NCI-H2107 (cell line): ENCODE measurements at places on chromosomes 5 and 9.

DNA sequence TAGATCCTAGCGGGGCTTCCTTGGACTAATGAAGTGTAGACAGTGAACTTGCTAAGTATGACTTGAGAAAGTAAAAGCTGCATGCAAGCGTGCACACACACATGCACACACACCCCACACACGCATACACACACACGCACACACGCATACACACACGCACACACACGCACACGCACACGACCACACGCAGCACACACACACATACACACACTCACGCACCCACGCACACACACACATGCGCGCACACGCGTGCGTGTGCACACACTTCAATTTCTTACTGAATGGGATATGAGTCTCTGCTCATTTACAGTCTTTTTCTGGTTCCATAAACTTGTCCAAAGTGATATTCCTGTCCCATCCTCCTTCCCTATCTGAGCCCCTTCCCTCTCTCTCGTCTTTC lies 41.2 kb downstream of the MSX2 start:
- no peak for DNase-seq

DNA sequence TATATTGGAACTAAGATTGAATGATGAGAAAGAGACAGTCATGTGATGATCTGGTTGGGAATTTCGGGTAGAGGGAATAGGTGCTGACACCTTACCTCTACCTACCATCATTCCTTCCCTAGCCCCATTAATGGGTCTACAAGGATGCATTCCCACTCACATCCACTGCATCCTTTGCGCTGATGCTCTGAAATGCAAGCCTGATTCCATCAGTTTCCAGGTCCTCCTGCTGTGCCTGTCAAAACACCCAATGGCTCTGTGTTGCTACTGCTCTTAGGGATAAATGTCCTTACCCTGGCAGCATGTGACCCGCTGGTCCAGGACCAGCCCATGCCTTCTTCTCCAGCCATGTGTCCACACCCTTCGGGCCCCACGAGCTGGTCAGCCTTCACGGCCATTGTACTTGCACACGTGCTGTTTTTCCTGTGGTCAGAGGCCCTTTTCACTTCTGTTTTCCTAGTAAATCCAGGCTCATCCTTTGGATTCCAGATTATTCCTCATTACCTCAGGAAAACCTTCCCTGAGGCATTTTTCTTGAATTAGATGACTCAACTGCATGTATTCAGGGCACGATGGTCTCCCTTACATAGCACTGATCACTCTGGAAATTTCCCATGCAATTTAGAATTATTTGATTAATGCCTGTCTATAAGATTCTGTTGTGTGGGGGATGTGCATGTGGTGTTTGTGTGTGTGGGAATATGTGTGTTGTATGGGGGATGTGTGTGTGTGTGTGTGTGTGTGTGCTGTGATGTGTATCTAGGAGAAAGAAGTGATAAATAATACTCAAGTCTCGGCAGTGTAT lies 185.0 kb downstream of the DIRAS2 start:
- no peak for DNase-seq

DNA sequence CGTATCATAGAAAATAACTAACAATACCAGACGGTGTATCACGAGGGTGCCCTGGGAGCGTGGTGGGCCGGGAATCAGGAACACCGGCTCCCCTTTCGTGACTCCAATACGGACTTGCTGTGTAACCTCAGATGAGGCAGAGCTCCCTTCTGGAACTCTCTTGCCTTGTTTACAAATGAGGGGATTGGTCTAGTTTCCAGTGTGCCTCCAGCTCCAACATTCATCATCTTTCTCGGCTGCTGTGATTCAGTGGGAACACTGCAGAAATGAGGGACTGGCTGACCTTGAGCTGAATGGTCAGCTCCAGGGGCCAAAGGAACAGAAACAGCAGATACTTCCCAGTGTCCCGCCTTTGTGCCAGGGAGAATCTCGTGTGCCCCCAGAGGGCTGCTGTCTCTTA lies 22.6 kb upstream of the TGFBI start:
- DNase-seq = no peak

- DNase-seq = no peak
These were observed 463.6 kb downstream of the TAF11L14 start for GRCh38 chr5:18097817-18098216.

DNA sequence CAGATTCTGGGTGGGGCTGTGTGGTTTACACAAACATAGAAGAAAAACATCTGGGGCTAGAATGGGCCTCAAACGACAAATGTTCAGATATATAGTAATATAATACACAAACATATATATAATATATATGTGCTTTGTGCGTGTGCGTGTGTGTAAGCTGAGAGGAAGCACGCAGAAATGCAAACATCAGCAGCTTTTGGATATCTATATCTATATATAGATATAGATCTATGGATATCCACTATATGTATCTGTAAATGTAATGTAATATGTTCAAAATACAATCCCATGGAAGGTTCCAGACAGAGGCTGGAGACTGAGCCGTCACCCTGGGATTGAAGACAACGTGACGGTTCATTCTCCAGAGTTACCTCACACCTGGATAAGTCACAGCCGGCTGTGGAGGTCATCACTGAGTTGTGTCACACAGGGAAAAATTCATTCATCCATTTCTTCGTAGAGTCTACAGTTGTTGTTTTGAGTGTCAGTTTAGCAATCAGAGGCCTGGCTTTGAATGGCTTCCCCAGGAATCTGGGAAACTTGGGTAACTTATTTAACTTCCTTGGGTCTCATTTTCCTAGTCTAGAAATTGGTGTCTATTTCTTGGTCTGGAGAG lies 123.0 kb upstream of the CPEB4 start:
- no peak for DNase-seq

DNA sequence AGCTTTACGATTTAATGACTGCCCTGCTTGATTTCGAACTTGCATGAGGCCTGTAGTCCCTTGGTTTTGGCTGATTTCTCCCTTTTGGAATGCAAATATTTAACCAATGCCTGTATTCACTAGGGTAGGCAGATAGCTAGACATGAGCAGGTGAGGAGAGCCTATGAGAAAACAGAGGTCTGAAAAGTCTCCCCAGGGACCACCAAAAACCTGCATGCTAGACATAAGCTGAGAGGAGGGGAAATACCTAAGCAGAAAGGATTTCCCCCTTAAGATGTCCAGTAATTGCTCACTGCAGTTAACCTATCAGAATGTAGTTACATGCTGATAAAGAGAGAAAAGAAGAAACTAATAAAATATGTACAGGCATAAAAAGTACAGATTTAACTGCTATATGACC lies 667.4 kb upstream of the SEMA6A start:
- DNase-seq = no peak
